ENCODE measurements at places on chromosomes 4 and X. TPM values are rescaled to one million over a fixed set of nuclear protein-coding genes. Genes with fewer than 3 reads are reported as not detected.

Gene SLC49A3
- 0.12 TPM for polyA plus RNA-seq

Gene AFM
- not detected for polyA plus RNA-seq

DNA sequence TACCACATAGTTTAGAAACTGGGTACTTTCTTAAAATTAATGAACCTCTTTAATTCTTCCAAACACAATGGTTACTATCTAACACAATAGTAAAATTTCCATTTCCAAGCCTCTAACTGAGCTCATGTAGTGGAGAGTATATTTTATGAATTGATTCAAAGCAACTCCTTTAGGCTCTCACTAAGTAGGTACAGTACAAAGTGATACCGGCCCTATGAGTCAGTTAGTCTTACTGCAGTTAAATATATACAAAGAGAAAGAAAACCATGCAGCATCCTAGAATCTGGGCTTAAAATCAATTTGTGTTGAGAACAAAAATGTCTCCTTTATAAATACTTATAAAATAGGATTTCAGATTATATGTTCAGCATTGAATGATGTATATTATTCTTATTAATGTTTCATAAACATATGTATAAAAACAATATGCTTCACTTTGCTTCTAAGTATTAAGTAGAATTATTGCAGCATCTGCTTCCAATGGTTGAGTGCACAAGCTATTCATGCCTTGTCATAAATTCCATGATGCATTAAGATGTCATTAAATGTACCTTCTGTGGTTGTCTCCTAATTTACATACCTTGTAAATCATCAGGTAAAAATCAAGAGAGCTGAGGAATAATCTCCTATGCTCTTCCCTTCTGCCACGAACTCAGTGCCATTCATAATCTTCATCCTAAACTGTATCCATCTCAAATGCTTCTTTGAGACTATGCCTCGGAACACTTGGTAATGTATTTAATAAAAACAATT is 1037.8 kb downstream of the STPG2 start:
- no peak for DNase-seq

GRCh38 chrX:153305972-153306371 is 15.6 kb downstream of the PNMA6F start:
- DNase-seq = no peak

- peak; percentile 38 for DNase-seq
These were observed at the start of gene IL1RAPL2 for GRCh38 chrX:104565791-104566680. TSS of gene IL1RAPL2 (plus strand) at chrX:104566199.

Gene ARAP2
- polyA plus RNA-seq = 0.31 TPM

DNA sequence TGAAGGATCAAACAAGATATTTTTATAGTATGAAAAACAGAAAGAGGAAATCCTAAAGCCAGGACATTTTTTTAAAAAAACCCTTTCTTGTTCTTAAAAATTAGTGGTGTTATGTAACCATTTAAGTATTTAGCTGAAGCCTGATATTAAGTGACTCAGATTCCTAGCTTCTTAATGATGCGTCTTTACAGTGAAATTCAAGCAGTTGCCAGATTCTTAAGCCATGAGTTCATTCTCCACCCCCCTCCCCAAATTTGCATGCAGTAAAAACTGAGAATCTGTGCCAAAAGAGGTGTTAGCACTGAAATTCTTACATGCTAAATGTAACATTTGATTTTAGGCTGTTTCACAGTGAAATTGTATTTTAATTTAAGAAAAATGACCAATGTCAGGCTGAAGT is 180.8 kb downstream of the RAPGEF2 start:
- DNase-seq = peak; percentile 51

DNA sequence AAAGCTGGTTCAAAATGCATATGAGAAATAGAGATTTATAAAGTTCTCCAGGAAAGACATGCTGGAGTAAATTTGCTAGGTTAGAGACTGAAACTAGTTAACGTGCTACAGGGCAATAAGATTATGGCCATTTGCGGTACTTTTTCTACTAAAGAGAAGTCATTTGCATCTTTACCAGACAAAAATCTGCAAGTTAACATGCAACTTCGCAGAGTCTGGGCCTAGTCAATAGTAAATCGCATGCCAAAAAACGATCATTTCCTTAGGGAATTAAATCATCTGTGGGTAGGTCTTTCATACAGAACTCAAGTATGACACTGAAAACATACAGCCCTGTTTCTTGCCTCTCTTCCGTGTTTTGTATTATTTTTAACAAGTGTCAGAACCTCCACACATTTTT is 32.8 kb upstream of the REST start:
- no peak for DNase-seq

Gene MAGEA12
- polyA plus RNA-seq = 0.12 TPM

Gene TBX22
- polyA plus RNA-seq = not detected

Gene CCNA2
- 34.9 TPM for polyA plus RNA-seq

GRCh38 chr4:24470666-24471485 is 113.5 kb downstream of the DHX15 start:
- DNase-seq = no peak

Gene CXCL8
- polyA plus RNA-seq = 4.4 TPM

GRCh38 chr4:141021397-141022110 is 111.7 kb downstream of the RNF150 start:
- no peak for DNase-seq

DNA sequence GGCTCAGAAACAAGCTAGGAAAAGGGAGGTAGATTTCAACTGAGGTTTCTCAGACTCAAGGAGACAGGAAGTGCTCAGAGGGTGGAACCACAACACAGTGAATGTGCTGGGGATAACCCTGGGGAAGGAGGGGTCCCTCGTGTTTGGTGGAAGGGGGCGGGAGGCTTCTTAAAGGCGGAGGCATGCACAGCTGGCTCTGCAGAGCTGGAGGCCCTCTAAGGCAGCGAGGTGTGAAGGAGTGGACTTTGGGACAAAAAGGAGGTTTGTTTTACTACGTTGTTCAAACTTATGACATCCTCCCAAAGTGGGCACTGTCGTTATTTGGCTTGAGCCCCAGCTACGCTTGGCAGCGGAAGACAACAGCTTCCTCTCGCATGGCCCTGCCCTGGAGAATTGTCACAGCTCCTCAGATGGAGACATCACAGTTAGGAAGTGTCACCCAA is 21.7 kb upstream of the MTM1 start:
- DNase-seq = no peak

DNA sequence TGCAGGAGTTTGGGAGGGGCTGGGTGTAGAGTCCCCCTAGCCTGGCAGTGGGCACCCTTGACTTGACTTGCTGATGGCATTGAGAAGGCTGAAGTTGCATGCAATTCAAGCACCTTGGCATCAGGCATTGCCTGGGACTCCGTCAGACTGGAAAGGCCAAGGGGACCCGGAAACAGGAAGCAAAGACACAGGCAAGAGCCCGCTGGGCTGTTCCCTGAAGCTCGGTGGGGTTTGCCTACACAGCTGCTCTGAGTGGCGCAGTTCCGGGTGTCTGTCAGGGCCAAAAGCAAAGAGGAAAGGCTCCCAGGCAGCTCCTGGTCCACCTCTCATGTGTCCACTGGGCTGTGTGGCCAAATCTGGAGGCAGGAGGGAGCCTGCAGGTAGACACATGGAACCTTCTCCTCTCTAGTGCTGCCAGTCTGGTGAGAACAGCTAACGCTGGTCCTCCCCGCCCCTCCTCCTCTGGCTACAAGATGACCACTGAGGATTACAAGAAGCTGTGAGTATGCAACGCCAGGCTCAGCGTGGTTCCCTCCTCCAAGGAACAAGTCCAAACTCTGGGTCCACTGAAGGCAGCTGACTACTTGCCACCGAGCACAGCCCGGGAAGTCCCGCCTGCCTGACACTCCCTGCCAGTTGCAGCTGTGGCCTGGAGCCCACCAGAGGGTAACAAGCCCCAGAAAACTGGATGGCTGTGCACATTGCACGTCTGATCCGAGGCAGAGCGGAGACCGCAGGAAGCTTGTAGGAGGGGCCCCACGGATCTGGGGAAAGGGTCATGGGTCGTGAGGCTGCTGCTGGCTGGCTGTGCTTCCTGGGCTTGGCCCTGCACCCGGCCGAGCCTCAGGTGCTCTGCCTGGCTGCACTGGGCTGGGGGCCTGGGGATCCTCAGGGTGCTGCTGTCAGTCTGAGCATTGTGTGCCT is 20.1 kb downstream of the ZNF185 start:
- no peak for DNase-seq

Gene GYPE
- not detected for polyA plus RNA-seq

DNA sequence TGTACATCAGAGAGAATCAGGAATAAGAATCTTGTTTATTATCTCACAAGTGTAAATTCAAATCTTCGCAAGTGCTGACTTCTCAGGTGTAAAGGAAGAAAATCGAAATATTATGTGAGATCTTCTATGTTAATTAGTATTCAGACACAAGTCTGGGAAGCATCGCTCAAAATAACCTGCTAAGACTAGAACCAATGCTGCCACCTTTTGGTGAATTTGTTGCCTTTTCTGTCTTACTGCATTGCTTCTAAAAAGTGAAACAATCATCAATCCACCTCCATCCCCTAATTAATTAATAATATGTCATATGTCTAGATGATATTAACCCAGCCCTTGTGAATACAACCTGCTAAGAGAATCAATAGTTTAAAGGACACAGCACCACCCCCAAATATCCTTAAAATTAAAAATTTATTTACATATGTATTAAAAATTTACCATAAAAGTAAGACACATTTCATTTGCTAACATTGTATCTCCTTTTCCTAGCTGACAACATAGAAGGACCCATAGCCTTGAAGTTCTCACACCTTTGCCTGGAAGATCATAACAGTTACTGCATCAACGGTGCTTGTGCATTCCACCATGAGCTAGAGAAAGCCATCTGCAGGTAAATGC is 3.5 kb downstream of the EPGN start:
- DNase-seq = peak; percentile 8

DNA sequence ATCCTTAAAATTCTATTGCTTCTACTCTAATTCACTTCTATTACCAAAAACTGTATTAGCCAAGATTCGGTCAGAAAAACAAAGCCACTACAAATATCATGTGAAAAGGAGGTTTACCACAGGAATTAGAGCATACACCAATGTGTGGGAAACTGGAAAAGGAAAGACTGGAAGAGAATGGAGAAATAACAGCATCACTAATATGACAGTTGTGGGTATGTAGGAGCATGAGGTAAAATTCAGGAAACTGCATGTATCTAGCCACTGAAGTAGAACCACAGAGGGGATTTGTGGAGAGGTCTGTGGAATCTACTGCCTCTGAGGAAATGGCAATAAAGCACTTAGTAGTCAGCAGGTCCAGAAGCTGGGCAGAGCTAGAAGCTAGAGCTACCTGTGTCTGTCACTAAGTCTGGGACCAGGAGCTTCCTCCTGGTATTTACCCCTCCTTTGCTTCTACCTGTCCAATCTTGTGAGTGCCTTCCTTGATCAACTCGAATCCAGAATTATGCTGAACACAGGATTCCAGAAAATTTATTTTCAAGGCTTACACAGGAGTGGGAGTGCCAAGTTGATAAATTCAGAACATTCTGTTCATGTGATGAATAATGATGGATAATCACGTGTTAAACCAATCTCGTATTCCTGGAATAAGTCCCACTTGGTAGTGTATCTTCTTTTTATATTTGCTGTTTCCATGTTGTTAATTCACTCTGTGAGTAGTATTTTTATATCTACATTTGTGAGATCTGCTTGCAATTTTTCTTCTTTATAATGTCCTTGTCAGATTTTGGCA is 52.6 kb downstream of the NAF1 start:
- DNase-seq = no peak

DNA sequence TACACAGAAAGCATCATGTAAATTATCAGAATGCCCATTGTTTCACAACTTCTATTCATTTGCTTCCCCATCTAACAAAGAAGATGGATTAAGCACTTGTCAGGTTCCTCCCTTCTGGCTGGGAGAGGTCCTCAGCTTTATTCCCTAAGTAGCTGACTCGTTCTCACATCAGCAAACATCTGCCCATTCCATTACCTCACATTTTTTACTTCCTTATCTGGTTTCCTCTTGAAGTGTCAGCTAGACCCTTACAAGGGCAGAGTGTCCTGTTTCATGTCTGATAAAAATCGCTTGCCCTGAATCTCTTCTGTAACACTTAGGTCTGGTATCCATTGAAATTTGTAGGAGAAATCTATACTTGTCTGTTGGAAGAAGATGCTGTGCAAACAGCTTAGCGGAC is 34.7 kb downstream of the TMPRSS11A start:
- peak; percentile 5 for DNase-seq

DNA sequence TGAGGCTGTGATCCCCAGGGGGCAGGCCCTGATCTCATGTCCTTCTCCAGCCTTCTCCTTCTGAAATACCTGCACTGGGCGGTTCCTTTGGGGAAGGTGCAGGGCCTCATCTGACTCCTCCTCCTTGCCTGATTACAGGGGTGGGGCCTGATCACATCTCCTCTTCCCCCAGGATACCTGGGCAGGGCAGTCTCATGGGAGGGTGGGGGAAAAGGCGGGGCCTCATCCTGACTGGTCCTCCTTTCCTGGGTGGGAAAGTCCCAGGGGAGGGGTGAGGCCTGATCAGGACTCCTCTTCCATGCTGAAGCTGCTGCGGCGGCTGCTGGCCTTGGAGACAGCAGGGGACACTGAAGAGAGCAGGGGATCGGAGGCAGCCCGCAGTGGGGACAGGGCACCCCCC is 13.3 kb downstream of the TFE3 start:
- DNase-seq = no peak

Measured in A549 (cell line).